Type B pancreatic cell (in vitro differentiated cells): ENCODE measurements at places on chromosomes 5 and 9. TPM values are rescaled to one million over a fixed set of nuclear protein-coding genes. Genes with fewer than 3 reads are reported as not detected.

GRCh38 chr5:179240561-179240960 lies 104.7 kb downstream of the ADAMTS2 start:
- no peak overlapping the region for H3K4me3 ChIP-seq
- H3K36me3 ChIP-seq, result no peaks in the 10 kb centered on the region
- peak; percentile 37 for DNase-seq
- H3K27me3 ChIP-seq, result no peaks in the 10 kb centered on the region

- H3K36me3 ChIP-seq, result peaks cover 15% of the 10 kb centered on the region
- peaks cover 3% of the 10 kb centered on the region for H3K4me1 ChIP-seq
- no peak overlapping the region for H3K27ac ChIP-seq
- H3K27me3 ChIP-seq, result no peaks in the 10 kb centered on the region
- H3K4me3 ChIP-seq, result no peak overlapping the region
Measured at GRCh38 chr9:21016701-21017491, 14.5 kb downstream of the HACD4 start.

DNA sequence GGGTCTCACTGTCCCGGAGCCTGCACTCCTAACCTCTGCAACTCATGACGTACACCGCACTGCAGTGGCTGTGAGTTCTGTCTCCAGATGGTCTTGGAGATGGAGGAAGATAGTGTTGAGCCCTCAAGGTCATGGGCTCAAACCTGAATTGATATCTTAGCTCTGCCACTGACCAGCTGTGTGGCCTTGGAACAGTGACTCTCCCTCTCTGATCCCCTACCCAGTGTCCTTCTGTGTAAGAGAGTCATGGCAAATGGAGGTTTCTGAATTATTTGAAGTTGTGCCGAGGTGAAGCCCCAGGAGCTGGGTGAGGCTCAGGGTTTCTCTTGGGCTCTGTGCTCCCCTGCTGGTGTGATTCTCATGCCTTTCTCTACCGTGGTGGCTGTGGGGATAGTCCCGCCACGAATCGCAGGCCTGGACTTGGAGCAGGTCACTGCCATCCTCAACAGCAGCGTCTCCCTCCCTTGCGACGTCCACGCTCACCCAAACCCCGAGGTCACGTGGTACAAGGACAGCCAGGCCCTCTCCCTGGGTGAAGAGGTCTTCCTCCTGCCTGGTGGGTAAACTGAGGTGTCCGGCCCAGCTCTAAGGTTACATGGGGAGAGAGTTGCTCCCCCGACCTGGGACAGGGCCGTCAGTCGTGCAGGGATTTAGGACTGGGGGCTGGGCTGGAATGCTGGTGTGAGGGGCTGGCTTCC lies 60.6 kb upstream of the ASS1 start:
- H3K27ac ChIP-seq, result no peak overlapping the region
- no peak for DNase-seq
- H3K36me3 ChIP-seq, result no peaks in the 10 kb centered on the region
- no peak overlapping the region for H3K4me3 ChIP-seq
- no peaks in the 10 kb centered on the region for H3K27me3 ChIP-seq
- no peaks in the 10 kb centered on the region for H3K4me1 ChIP-seq

DNA sequence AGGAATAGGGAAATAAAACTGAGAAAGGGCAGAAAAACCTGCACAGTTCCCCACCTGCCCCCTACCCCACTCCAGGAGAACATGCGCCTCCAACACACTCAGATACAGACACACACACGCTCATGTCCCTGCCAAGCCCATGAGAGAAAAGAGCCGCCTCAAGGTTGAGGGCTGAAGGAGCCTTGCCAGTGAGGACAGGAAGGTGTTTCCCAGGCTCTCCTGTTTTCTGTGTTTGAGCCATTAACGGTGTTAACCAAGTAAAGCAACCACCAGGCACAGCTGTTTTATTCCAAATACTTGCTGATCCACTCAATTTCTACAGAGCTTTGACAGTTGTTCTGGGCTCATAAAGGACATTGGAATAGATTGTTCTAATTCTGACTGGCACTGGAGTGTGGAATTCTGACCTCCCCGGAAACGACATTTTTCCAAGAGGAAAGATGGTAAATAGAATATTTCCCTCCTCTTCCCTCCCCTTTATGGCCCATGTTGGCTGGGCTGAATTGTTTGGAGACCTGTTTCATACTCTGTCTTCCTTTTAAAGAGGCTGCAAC lies 238.0 kb downstream of the DMAC1 start:
- H3K27ac ChIP-seq, result no peak overlapping the region
- no peaks in the 10 kb centered on the region for H3K36me3 ChIP-seq
- peaks cover 15% of the 10 kb centered on the region for H3K4me1 ChIP-seq
- H3K27me3 ChIP-seq, result no peaks in the 10 kb centered on the region

DNA sequence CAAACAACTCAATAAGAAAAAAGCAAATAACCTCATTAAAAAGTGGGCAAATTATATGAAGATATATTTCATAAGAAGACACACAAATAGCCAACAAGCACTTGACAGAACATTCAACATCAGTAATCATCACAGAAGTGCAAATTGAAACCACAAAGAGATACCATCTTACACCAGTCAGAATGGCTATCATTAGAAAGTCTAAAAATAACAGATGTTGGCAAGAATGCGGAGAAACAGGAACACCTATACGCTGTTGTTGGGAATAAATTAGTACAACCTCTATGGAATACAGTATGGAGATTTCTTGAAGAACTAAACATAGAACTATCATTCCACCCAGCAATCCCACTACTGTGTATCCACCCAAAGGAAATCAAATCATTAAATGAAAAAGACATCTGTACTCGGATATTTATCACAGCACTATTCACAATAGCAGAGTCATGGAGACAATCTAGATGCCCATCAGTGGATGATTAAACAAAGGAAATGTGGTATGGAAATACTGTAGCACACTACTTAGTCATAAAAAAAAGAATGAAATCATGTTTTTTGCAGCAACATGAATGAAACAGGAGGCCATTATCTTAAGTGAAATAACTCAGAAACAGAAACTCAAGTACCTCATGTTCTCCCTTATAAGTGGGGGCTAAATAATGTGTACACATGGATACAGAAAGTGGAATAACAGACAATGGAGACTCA lies 106.8 kb upstream of the FST start:
- no peak for DNase-seq
- no peaks in the 10 kb centered on the region for H3K4me1 ChIP-seq
- H3K36me3 ChIP-seq, result no peaks in the 10 kb centered on the region
- H3K4me3 ChIP-seq, result no peak overlapping the region
- H3K27ac ChIP-seq, result no peak overlapping the region

- no peak overlapping the region for H3K4me3 ChIP-seq
- no peaks in the 10 kb centered on the region for H3K27me3 ChIP-seq
- H3K4me1 ChIP-seq, result peaks cover 6% of the 10 kb centered on the region
- no peak overlapping the region for H3K27ac ChIP-seq
Measured at GRCh38 chr5:121695307-121695706, 156.4 kb upstream of the FTMT start.

DNA sequence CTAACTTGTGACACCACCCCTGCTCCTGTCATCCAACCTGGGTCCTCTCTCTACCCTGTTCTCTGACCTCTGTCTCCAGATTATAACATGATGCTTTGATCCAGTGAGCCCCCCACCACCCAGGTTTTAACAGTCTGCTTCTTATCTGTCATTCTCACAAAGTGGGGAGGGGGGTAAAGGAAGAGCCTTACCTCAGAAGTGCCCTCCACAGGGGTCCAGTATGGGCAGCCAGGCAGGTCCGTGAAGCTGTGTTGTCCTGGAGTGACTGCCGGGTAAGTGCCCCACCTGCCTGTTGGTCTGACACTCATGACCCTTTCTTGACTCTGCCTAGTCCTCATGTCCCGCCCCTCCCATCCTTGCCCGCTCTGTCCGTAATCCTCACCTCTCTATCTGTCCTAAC lies 3.4 kb downstream of the IL11RA start:
- H3K4me1 ChIP-seq, result peaks cover 41% of the 10 kb centered on the region
- H3K27me3 ChIP-seq, result peaks cover 3% of the 10 kb centered on the region
- H3K27ac ChIP-seq, result no peak overlapping the region
- no peak for DNase-seq
- H3K4me3 ChIP-seq, result peak overlapping the region; percentile 9

DNA sequence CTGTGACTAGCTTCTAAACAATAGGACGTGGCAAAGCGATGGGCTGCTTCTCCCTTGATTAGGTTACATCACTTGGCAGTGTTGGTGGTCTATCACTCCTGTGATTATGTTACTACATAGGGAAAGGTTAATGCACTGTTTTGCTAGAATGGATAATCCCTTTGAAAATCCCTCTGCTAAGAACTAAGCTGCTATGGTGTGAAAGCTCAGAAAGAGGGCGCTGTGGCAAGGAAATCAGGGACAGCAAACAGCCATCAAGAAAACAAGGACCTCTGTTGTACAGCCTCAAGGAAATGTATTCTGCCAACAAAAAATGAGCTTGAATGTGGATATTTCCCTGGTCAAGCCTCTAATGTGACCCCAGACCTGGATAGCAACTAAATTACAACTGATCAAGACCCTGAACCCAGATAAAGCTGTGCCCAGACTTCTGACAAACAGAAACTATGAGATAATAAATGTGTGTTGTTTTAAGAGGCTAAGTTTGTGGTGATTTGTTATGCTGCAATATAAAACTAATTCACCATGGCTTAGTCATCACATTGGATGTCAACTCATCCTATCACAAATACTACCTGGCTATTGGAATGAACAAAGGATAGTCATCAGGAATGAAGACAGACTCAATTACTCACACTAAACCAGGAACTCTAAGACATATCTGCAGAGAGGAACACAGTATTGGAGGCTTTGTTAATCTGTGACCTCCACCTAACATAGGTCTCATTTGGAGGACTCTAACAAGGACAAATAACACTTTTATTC lies 1215.9 kb downstream of the EFNA5 start:
- H3K4me1 ChIP-seq, result peaks cover 7% of the 10 kb centered on the region
- H3K27me3 ChIP-seq, result no peaks in the 10 kb centered on the region
- H3K27ac ChIP-seq, result no peak overlapping the region

GRCh38 chr5:178232124-178232919 lies at the start of gene PHYKPL:
Gene PHYKPL (minus strand): TSS chr5:178232802. CDS start chr5:178232550, 252 bp downstream.
- H3K36me3 ChIP-seq, result peaks cover 29% of the 10 kb centered on the region
- H3K27me3 ChIP-seq, result no peaks in the 10 kb centered on the region
- peak; percentile 85 for DNase-seq
- peak within 1 kb of the TSS; percentile 87 for H3K4me3 ChIP-seq
- H3K4me1 ChIP-seq, result peaks cover 22% of the 10 kb centered on the region

- H3K4me1 ChIP-seq, result no peaks in the 10 kb centered on the region
- H3K27ac ChIP-seq, result no peak within 1 kb of the TSS
- H3K27me3 ChIP-seq, result peaks cover 80% of the 10 kb centered on the region
- no peaks in the 10 kb centered on the region for H3K36me3 ChIP-seq
- no peak within 1 kb of the TSS for H3K4me3 ChIP-seq
- DNase-seq, result no peak
Measured at GRCh38 chr5:181130832-181131496, at the start of gene OR2V1. Gene OR2V1 (minus strand): TSS chr5:181131169. CDS start chr5:181125304, 5,865 bp downstream.

- no peak for DNase-seq
- no peak overlapping the region for H3K27ac ChIP-seq
- no peaks in the 10 kb centered on the region for H3K36me3 ChIP-seq
- no peak overlapping the region for H3K4me3 ChIP-seq
- H3K4me1 ChIP-seq, result no peaks in the 10 kb centered on the region
- H3K27me3 ChIP-seq, result no peaks in the 10 kb centered on the region
Measured at GRCh38 chr9:99516657-99517049, 294.6 kb downstream of the SEC61B start.

DNA sequence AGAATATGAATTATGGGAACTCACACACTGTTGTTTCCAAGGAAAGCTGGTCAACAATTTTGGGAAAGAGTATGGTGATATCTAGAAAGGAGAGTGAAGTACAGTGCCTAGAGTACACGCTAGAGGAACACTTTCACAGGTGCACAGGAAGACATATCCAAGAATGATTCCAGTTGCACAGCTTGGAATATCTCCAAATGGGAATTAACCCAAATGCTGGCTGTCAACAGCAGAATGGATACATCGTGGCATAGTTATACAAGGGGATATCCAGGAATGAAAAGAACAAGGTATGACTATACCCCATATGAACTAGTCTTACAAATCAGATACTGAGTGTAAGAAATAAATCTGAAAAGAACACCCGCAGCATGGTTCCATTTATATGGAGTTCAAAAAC lies 231.3 kb downstream of the FSTL4 start:
- H3K27me3 ChIP-seq, result peaks cover 6% of the 10 kb centered on the region
- peaks cover 5% of the 10 kb centered on the region for H3K36me3 ChIP-seq

- H3K27ac ChIP-seq, result no peak overlapping the region
- H3K27me3 ChIP-seq, result no peaks in the 10 kb centered on the region
- peaks cover 42% of the 10 kb centered on the region for H3K4me1 ChIP-seq
- DNase-seq, result no peak
- no peaks in the 10 kb centered on the region for H3K36me3 ChIP-seq
Measured at GRCh38 chr9:105066275-105066865, 138.4 kb upstream of the ABCA1 start.

DNA sequence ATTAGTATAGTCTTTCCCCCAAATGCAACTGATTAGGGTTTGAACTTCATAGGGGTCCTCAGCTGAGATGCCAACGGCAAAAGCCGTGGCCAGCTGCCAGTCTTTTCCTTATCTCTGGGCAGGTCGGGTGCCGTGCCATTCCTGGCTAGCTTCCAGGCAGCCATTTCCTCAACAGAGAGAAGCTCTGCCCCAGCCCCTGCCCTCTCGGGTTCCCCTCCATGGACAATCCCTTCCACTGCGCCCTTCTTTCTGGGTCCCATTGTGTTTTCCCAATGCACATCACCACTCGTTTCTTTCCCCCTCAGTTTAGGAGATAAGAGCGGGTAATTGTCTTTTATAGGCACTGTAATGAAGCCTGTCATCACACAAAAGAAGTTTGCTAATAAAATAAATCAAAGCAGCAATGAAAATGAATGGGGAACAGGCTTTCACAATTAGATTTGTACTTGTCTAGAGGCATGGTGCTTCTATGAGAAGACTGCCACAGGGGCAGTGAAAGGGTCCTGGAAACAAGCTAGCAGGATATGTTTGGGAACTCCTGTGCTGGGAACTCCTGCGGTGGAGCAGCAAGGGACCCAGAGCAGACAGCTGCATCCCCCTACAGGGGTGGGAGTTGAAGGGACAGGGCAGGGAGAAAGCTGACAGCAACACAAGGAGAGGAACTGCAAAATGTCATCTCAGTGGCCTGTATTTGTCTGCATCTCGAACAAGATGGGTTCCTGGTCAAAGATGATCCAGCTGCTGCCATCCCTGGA lies 48.0 kb upstream of the SAP30L start:
- DNase-seq, result no peak
- peaks cover 10% of the 10 kb centered on the region for H3K27me3 ChIP-seq
- H3K36me3 ChIP-seq, result peaks cover 3% of the 10 kb centered on the region
- no peak overlapping the region for H3K27ac ChIP-seq

DNA sequence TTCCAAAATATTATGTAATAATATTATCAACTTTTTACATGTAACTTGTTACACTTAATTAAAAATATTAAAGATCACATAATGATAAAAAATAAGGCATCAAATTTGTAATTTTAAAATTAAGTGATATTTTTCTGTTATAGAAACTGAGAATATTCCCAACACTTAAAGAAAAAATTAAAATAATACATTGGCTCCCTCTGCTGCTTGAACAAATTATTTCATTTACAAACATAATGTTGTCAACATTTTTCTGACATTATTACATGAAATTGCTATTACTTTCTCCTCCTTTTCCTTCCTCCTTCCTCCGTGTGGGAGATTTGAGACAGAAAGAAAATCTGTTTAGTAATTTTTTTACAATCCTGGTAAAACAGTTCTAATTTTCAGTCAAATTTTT lies 42.3 kb downstream of the RNF180 start:
- H3K4me1 ChIP-seq, result no peaks in the 10 kb centered on the region
- H3K27ac ChIP-seq, result no peak overlapping the region
- no peaks in the 10 kb centered on the region for H3K36me3 ChIP-seq
- H3K27me3 ChIP-seq, result no peaks in the 10 kb centered on the region
- no peak overlapping the region for H3K4me3 ChIP-seq

The CCL28 gene
- total RNA-seq, result 2.0 TPM in 1 of 2 replicates, not detected in the other

The FAM221B gene
- total RNA-seq, result 1.1 TPM in 1 of 2 replicates, not detected in the other

The TOR2A gene
- total RNA-seq, result 21.5 and 21.9 TPM in 2 replicates

The FIBCD1 gene
- 0.53 and 0.76 TPM in 2 replicates for total RNA-seq

The ZNF474 gene
- 0.24 and 1.9 TPM in 2 replicates for total RNA-seq

The FAM151B gene
- total RNA-seq, result 2.9 and 3.0 TPM in 2 replicates

The GPR21 gene
- 0.46 and 1.1 TPM in 2 replicates for total RNA-seq
